ENCODE measurements at places on chromosomes 3 and 15.

- no peak for DNase-seq
Measured at GRCh38 chr3:21750080-21750696, 822 bp downstream of the ZNF385D start.

DNA sequence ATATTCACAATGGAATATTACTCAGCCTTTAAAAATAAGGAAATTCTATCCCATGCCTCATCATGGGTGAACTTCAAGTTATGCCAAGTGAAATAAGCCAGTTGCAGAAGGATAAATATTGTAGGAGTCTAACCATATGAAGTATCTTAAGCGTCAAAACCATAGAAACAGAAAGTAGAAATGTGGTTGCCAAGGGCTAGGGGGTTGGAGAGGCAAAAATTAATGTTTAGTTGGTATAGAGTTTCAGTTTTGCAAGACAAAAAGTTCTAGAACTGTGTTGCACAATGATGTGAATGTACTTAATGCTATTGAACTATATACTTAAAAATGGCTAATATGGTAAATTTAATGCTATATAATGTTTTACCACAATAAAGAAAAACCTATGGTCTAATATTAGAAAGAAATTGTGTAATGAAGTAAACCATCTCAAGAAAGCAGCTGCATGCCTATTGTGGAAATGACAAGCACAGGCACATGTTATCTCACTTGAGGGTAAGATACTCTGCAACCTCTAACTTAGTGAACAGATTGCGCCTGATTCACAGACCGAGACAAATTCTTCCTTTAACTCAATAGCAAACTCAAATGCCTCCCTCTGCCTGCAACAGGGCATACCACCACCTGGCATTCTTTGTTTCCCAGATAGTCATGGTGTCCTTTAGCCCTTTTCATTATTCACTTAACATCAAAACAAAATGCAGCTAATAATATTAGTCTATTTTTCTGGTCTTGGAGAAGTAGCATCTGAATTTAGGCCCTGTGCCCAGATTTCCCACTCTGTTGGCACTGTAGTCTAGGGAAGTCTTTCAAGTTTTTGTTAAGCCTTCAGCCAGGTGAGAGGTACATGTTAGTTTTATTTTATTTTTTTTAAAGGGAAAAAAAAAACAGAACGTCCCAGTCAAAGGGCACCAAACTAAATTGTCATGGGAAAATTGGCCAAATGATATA, 80.2 kb upstream of the ACP3 start:
- no peak for DNase-seq

DNA sequence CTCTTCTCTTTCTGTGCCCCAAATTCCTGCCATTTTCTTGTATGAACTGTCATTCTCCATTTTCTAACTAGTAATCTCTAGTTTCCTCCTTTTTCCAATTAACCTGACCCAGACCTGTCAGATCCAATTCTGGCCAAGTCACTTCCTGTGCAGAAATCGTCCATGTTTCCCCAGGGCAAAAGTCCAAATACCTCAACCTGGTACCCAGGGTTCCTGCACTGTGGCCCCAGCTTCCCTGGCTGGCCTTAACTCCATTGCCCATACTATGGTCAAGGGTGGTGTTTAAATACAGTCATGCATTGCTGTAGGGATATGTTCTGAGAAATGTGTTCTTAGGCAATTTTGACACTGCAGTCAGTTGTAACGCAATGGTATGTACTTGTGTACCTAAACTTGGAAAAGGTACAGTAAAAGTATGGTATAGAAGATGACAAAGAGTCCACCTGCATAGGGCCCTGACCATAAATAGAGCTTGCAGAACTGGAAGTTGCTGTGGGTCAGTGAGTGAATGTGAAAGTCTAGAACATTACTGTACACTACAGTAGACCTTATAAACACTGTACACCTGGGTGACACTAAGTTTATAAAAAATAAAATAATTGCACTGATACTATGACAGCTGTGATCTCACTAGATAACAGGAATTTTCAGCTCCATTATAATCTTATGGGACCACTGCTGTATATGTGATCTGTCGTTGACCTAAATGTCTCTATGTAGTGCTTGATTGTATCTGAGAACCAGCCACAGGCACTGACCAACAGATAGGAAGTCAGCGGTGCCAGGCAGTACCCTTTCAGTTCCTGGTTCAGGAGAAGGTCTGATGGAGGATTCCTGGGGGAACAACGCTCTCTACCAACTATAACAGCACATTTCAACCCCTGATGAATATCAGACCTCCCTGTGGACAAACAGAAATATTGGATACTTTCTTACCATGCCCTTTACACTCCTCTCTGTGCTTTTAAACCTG, 336.1 kb upstream of the PROK2 start:
- no peak for DNase-seq

GRCh38 chr15:36644191-36644896, 64.9 kb downstream of the CDIN1 start:
- DNase-seq, result no peak

DNA sequence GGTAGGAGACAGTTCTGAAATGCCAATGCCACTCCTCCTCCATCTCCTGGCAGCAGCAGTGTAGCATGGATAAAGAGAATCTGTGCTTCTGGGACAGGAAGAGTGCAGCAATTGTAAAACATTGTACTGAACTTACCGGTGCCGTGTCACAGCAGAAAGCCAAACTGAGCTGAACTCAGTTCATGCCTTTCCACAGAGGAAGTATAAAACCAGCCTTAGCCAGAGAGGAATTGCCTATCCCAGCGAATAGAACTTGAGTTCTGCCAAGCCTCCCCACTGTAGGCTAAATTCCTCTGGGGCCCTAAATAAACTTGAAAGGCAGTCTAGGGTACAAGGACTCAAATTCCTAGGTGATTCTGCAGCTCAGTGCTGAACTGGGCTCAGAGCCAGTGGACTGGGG, 148.8 kb downstream of the SLC9A9 start:
- no peak for DNase-seq

- no peak for DNase-seq
Measured at GRCh38 chr15:88805031-88805780, 2.0 kb downstream of the ACAN start.

Measured in T-helper 2 cell (primary cell).